ENCODE measurements at places on chromosomes 3 and 15.
A peak's percentile ranks its signal among the peaks of the same experiment; 100 is the strongest.

- DNase-seq = no peak
Observed at GRCh38 chr3:95752199-95752598, 1062.2 kb upstream of the EPHA6 start.

- no peak for DNase-seq
Observed at GRCh38 chr3:171256445-171257250, 203.6 kb downstream of the TNIK start.

DNA sequence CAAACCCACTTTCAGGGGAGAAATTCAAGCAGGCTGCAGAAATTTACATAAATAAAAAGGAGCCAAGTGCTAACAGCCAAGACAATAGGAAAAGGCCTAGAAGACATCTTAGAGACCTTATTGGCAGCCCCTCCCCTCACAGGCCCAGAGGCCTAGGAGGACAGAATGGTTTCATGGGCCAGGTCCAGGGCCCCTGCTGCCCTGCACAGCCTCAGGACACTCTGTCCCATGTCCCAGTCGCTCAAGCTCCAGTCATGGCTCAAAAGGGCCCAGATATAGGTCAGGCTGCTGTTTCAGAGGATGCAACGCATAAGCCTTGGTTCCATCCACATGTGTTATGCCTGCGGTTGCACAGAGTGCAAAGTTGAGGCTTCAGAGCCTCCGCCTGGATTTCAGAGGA lies 55.8 kb downstream of the SLC41A3 start:
- DNase-seq = no peak

DNA sequence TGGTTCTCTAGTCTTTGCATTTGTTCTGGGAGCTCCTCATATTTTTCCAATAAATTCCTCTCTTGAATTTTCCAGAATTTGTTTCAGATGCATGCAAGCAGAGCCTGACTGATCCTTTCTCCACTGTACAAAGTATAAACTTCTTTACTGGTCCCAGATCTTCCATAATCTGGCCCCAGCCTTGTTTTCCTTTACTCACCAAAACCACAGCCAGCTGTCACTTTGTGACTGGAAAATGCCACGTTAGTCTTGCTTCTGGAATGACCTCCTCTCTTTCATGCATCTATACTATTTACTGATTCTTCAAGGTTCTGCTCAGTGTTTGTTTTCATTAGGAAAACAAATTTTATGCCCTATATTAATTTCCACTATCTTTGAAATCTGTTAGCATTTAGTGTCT lies 60.4 kb upstream of the SPPL2A start:
- DNase-seq = no peak

GRCh38 chr15:63238796-63239195 lies 38.6 kb upstream of the APH1B start:
- peak; percentile 93 for DNase-seq

DNA sequence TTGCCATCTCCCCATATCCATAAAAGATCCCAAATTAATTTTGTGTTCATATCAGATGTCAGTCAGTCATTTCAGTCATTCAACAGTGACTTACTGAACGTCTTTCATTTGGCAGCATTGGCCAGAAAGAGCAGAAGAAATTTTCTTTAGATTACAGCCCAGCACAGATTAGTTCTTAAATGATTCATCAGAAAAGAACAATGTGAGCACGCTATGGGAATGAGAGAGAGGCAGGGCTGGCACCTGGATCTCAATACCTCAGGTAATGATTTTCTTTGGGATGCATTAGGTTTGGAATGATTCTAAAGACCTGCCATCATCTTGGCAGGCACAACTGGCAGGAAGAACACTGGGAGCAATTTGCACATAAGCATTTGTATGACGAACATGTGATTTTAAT lies 41.6 kb downstream of the FBN1 start:
- no peak for DNase-seq

GRCh38 chr3:194861375-194861774 lies 175.7 kb downstream of the FAM43A start:
- no peak for DNase-seq

- DNase-seq = no peak
Observed at GRCh38 chr3:169478566-169479313, 184.8 kb downstream of the MECOM start.

- DNase-seq = no peak
Observed at GRCh38 chr3:139930211-139930610, 4.8 kb upstream of the CLSTN2 start.

GRCh38 chr3:10693457-10693856 lies 122.6 kb upstream of the SLC6A11 start:
- DNase-seq = no peak

DNA sequence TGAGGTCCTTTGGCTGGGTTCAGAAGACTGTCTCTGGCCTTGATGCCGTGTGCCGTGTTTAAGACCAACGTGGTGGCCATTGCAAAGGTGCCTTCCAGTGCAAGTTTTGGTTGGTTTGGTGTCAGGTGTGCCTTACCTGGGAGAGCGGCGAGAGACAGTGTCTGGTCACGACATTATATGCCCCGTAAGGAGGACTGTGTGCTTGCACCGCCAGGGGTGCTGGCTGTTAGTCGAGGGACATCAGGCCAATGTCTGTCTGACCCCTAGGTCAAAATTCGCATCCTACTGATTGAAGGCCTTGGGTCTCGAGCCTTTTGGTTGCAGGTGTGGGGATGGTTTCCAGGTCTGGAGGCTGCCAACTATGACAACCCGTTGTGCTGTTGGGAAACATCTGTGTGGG lies 111.9 kb downstream of the SNRPN start:
- no peak for DNase-seq

GRCh38 chr3:71511446-71511845 lies 72.1 kb downstream of the FOXP1 start:
- DNase-seq = no peak

DNA sequence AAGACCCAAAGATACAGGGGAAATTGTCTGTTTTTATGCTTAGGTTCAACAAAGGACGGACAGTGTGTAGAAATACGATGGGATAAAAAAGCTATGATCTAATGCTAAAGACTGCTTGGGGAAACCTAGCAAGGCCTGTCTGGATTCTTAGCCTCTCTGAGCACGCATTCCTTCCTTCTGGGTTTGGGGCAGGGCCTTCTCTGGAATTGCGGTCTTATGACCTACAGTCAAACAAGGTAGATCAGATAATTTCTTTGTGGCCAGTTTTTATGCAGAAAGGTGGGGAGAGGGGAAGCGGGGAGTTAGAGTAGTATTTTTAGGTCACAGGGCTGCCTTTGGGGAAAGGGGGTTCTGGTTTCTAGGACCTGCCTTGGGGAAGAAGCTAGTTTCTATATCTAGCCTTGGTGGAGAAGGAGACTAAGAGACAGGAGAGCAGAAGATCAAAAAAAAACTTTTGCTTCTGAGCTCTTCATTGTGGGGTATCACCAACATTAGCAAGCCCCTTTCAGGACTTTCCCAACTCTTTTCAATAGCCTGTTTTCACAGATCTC lies 39.1 kb upstream of the LIPC start:
- peak; percentile 60 for DNase-seq

GRCh38 chr3:50450209-50450921 lies 53.1 kb downstream of the CACNA2D2 start:
- peak; percentile 8 for DNase-seq

DNA sequence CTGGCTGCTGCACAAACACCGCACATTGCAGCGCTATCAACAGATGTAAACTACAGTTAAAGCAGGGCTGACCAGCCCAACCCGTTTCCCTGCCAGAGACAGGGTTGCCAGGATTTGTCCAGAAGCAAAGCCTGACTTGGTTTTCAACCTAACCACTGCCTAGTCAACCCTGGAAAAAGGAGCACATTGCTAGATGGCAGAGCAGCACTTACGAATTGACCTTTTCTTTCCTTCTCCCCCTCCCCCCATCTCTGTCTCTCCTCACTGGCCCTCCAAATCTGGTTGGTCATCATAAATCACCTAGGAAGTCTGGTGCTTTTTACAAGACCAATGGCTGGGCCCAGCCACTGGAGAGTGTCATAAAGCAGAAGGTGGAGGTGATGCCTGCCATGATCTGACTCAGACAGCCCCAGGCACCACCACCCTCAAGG lies 51.3 kb downstream of the ABCC5 start:
- no peak for DNase-seq

GRCh38 chr15:96333131-96334016 lies 2.9 kb downstream of the NR2F2 start:
- DNase-seq = no peak

DNA sequence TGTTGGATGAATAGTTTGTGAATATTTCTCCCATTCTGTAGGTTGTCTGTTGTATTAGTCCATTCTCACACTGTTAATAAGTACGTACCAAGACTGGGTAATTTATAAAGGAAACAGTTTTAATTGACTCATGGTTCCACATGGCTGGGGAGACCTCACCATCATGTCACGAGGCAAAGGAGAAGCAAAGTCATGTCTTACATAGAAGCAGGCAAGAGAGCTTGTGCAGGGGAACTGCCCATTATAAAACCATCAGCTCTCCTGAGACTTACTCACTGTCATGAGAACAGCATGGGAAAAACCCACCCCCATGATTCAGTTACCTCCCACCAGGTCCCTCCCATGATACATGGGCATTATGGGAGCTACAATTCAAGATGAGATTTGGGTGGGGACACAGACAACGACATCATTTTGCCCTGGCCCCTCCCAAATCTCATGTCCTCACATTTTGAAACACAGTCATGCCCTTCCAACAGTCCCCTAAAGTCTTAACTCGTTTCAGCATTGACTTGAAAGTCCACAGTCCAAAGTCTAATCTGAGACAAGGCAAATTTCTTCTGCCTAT lies 133.2 kb downstream of the LMLN start:
- DNase-seq = no peak

GRCh38 chr3:195892105-195893043 lies 16.0 kb downstream of the TNK2 start:
- peak; percentile 83 for DNase-seq

DNA sequence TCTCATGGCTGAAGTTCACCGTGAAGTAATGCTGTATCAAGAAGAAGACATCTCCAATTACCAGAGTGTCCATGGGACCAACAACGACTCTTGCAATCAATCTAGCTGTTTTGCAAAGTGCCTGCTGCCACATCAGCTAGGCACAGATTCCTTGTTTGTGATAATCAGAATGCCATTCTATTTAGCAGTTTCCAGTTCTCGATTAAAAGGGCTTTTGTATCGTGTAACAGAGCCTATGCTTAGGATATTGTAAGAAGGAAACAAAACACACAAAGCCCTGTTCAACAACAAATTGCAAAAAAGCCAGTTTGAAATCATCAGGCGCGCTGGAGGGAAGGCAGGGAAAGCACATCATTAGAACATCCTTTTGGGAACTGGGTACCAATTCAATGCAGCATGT lies 26.1 kb downstream of the RASGRF1 start:
- no peak for DNase-seq

GRCh38 chr3:3154879-3155610 lies 24.4 kb downstream of the CRBN start:
- no peak for DNase-seq

- DNase-seq = peak; percentile 78
Observed at GRCh38 chr15:60396958-60397771, 621 bp downstream of the ANXA2 start.

DNA sequence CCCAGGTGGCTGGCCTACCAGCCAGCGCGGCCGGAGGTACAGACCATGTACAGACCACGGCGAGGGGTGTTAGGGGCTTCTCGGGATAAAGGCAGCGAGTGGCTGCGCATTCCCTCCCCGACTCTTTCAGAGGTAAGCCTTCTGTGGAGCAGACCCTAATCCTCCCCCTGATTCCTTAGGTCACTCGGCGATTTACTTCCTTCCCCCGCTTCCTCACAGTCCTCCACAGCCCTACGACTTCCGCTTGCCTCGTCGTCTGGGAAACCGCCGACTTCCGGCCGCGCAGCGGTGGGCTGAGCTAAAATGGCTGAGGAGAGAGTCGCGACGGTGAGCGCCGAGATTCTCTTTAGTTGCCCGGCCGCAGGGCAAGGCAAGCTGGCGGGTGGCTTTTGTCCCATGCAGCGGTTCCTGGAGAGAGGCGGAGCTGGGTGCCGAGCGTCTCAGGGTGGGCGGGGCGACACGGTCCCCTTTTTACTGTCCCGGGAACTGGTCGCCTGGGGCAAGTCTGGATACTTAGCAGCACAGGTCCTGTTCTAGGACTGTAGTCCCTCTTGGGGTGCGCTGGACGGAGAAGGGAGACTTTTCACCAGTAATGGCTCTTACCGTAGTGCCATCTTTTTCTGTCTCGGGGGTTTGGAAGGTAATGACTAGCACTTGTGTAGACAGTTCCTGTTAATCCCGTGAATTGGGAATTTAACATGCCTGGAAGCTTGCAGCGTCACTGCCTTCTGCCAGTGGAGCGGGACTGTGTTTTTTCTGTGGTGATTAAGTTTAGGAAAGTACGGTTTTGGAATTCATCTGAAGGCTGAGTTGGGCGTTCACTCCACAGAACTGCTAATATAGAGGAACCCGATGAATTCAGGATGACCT lies at the start of the genes BBS4 and HIGD2B:
BBS4 (plus strand) TSS at position 283 of the 870 bp plus-strand sequence; CDS start at position 304, 21 bp downstream.
HIGD2B (minus strand) TSS at position 258 of the 870 bp plus-strand sequence. CDS start 9,808 bp downstream, outside the sequence.
- DNase-seq = peak; percentile 81

DNA sequence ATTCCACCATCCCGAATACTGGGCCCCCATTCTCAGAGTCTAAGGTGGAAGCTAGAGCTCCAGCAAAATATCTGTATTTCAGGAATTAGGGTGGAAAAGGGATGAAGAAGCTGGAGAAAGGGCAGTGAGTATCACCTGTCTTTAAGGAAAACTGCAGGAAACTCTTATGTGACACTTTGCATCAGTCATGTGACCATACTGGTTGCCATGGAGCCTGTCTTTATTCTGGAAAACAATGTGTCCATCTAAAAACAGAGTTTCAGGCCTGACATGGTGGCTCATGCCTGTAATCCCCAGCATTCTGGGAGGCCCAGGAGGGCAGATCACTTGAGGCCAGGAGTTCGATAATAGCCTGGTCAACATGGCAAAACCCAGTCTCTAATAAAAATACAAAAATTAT lies 52.9 kb upstream of the FSIP1 start:
- no peak for DNase-seq

- no peak for DNase-seq
Observed at GRCh38 chr3:152011812-152012735, 138.6 kb downstream of the SUCNR1 start.

Data from fibroblast of upper back skin (primary cell).